Stimulated activated CD4-positive, alpha-beta T cell treated with anti-CD3 and anti-CD28 coated beads, Interleukin-15, amount 100 ng/mL, for 48 hours (primary cell): ENCODE measurements at places on chromosomes 12 and 14.

DNA sequence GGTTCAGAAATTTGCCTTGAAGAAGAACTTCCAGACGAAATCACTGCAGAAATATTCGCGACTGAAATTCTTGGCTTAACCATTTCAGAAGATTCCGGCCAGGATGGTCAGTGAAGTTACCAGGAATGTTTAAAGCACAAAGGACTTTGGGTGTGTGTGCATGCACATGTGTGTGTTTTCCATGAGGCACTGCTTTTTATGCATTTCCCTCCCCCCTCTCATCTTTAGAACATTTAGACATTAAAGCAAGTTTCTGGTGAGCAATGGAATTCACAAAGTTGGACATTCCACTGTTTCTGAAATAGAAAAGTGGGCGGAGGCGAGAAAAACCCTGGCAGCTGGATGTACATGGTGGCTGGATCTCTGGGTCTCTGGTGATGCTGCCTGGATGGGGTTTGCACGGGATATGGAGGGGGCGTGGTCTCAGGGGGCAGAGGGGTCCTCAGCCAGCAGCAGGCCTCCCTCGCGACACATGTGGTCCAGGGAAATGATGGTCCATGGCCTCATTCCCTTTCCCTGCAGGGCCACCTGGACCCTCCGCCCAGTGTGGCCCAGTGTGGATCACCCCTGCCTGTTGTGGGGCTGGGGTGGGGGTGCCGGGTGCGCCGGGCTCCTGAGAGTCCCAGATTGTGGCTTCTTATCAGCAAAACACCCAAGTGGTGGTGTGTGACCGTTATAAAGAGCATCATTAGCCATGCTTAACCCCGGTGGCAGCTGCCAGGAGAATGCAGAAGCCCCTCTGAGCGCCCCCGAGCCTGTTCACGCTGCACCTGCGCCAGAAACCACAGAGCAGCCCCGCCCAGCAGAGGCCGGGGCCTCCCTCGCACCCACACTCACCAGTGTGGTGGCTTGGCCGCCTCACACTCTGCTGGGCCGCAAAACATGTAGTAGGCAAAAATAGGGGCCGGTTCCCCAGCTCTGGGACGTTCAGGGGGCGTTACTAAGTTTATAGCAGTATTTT is 17.8 kb upstream of the BCL7A start:
- no peak for DNase-seq

GRCh38 chr12:106629797-106630659 is 47.2 kb downstream of the RFX4 start:
- no peak for DNase-seq

DNA sequence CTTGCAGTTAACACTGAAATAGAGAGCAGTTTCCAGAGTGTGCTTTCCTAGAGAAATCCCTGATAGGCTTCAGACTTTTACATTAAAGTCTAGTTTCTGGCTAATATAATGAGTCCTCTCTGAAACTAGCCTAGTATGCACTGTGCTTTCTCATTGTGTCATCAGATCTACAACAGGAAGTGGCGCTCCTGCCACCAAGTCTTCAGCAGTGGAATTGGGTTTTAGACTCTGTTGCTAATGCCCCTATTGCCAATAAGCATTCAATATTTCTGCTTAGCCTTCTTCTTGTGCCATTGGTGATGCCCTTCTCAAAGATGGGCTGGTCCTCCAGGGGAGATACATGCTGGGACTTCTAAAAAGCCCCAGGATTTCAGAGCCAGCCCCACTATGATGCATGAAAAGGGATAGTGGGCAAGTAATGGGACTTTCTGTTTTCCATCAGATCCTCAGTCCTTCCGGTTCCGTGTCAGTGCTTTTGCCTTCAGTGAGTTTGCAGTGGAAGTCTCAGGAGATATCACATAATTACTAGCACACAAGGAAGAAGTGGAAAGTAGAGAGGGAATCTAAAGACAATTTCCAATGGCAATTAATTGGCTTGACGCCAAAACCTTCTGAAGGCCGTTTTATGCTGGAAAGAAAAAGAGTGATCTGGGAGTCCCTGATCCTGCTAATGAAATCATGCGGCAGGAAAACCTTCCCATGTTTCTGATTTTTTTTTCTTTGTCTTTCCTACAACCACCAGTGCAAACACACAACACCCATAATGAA is 50.0 kb downstream of the SSPN start:
- no peak for DNase-seq

GRCh38 chr14:100065942-100066574 is 836 bp downstream of the EVL start:
- DNase-seq, result peak; percentile 73

GRCh38 chr14:106778986-106779385 is 1252.6 kb downstream of the TMEM121 start:
- no peak for DNase-seq

- DNase-seq, result no peak
These were observed 17.7 kb downstream of the OR6S1 start for GRCh38 chr14:20623798-20624197.

GRCh38 chr12:92044435-92044834 is 101.2 kb downstream of the BTG1 start:
- DNase-seq, result no peak

GRCh38 chr12:99059824-99060511 is 414.9 kb downstream of the APAF1 start:
- no peak for DNase-seq

DNA sequence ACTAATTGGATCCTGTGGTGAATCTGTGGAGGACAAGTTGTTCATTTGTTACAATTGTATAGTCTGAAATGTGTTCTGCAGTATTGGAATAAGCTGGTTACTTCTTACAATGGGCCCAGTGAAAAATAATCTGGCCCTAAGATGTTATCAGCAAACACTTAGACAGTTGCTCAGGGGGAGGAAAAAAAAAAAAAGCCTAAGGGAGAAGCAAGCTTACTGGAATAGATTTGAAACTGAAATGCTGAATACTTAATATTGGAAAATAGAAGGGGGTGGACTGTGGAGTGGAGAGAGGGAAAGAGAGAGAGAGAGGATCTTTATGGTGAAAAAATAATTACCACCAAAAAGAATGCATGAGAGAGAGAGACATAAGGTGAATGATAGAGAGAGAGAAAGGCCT is 4.0 kb downstream of the FOXG1 start:
- DNase-seq, result no peak

DNA sequence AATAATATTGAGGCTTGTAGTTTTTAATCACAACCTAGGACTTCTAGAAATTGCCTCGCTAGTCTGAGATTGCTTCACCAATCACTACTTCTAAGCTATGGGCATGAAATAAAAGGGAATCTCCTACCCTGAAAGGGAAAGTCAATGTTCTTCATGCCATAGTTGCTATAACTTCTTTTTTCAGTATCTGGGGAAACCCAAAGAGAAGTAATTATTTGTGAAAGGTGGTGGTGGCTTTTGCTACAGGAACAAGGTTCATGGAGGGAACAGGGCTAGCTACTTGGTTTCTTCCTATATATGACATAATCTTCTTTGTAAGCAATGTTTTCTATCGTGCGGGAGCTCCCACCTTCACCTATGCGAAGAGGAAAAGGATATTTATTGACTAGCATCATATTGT is 61.6 kb upstream of the DNM1L start:
- no peak for DNase-seq

GRCh38 chr12:67193704-67194103 is 75.5 kb upstream of the CAND1 start:
- DNase-seq, result no peak

DNA sequence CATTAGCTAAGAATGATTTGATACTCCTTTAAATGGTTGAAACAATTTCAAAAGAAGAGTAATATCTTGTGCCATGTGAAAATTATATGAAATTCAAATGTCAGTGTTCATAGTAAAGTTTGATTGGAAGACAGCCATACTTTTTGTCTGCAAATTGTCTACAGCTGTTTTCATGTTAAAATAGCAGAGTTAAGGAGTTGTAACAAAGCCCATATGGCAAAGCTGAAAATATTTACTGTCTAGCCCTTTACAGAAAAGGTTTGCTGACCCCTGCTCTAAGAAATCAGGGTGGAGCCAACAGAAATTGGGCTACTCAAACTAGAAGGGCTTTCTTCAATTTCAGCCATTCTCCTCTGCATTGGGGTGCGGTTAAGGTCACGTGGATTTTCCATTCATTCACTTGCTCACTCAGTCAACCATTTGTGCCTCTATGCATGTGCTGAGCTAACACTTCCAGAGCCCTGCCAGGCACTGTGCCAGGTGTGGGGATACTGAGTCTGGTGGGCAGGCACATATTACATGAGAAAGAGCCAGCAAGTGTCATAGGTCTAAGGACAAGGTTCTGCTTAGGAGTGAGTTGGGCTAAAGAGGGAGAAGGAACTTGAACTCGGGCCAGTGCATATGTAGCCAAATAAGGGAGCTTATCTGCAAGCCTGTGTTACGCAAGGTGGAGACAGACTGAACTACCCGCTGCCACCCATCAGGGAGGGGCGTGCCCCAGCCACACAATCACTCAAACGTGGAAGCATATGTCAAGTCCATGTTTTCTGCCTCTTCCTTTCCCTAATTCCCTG is 139.8 kb upstream of the NOS1 start:
- DNase-seq, result no peak

DNA sequence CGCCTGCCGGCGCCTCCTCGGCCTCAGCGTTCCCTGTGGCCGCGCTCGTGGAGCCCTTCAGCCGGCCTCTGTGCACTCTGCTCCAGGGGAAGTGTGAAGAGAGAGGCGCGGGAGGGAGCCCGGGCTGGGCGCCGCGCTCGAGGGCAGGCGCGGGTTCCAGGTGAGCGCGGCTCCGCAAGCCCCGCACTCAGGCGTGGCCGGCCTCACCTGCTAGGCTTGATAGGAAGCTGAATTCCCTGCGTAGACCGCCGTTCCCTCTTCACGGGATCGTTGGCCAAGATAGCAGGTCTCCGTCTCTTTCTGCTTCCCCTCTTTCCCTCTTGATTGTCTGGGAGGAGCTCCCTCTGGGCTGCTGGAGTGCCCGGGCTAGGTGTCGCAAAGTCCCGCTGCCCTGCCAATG is 89.7 kb downstream of the ASCL4 start:
- no peak for DNase-seq

DNA sequence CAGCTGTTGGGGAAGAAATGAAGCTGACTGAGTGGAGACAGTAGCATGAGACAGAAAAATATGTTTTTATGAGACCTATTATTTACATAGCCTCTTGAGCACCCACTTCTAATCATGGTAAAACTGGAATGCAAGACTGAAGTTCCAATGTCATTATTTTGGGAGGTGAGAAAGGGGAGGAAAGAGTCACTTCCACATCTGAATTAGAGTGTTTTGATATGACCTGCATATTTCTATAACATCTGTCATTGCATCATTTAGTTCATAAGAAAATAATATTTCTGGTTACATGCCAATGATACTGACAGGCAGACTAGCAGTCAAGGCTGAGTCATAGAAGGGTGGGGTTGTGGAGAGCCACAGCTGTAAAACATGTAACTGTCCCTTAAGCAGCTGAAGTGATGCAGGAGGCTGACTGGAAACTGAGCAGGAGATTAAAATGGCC is 26.7 kb downstream of the NTN4 start:
- DNase-seq, result no peak

DNA sequence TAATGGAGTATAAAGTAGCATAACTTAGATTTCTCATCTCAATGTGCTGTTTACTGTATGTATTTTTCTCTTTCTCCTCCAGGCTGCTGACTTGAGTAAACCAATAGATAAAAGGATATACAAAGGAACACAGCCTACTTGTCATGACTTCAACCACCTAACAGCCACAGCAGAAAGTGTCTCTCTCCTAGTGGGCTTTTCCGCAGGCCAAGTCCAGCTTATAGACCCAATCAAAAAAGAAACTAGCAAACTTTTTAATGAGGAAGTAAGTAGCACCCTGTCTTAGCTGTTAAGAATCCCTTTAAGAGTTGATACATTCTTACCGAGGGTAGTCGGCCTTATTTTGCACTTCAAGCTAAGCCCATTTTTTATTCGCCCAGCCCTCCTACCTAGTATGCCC is 55.2 kb downstream of the WDR20 start:
- no peak for DNase-seq

DNA sequence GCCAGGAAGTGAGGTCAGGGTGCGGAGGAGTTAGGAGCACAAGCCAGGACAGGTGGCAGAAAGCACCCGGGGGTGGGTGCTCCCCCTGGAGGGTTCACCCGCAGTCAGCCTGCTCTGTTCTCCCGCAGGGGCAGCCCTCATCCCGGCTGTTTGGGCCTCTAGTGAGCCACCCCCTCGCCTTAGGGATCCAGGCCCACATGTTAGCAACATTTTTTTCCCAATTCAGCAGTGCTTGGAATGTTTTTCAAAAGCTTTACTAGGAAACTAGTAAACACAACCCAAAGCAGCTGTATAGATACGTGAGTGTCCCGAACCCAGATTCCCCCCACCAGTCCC is 28.5 kb upstream of the NXPH4 start:
- DNase-seq, result no peak

DNA sequence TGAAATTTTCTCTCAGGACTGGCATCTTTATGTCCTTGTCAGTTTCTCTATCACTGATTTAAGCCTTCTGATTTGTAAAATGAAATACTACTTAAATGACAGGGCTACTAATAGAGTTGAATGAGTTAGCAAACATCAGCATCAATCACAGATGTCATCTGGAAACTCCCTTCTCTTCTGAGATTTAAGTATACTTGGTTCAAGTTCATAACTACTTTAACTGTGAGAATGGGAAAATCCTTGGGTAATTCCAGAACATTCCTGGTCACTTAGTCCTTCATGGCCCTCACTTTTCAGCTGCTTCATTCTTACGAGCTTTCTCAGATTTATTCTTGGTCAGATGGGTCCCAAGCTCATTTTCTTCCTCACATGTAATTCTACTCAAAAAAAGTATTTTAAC is 1655.3 kb upstream of the FLRT2 start:
- no peak for DNase-seq

DNA sequence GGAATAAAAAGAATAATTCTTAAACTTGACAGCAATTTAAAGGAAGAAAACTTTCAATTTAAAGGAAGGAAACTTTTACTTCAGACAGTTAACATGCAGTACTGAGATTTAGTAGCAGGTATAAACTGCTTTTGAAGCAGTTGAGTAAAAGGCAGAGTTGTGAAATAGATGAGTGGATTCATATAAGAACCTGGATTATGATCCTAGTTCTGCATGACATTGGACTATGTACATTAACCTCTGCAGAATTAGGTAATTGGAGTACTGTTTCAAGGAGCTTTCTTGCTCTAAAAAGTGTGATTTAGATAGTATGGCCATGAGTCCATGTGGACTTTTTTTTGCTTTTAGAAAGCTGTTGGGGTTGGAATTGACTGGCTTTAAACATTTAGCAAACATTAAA is 29.7 kb downstream of the ATP2A2 start:
- no peak for DNase-seq

- peak; percentile 14 for DNase-seq
These were observed 510 bp downstream of the ARID2 start for GRCh38 chr12:45730084-45730347.

GRCh38 chr14:73246387-73247150 is 9.3 kb downstream of the PAPLN start:
- no peak for DNase-seq
